NT2/D1 (cell line): ENCODE measurements at places on chromosomes 2 and 18.

DNA sequence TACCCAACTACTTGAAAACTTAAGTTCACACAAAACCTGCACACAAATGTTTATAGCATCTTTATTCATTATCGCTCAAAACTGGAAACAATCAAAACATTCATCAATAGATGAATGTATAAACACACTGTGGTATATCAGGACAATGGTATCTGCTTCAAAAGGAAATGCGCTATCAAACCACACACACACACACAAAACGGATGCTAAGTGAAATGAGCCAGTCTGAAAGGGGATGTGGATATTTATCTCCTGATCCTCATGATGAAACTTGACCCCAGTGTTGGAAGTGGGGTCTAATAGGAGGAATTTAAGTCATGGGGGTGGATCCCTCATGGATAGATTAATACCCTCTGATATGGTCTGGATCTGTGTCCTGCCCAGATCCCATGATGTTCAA is 22.0 kb downstream of the PDCL3 start:
- DNase-seq = no peak

GRCh38 chr2:213150315-213151097 is 906 bp downstream of the IKZF2 start:
- DNase-seq = no peak

- DNase-seq = no peak
These were observed 66.3 kb downstream of the MYCN start for GRCh38 chr2:16006537-16007166.

GRCh38 chr2:9937968-9938367 is 13.5 kb upstream of the GRHL1 start:
- DNase-seq = no peak

GRCh38 chr2:101030866-101031554 is 28.9 kb downstream of the RPL31 start:
- DNase-seq = no peak

- DNase-seq = no peak
These were observed 43.2 kb downstream of the CCDC138 start for GRCh38 chr2:108829578-108830310.

GRCh38 chr18:76315722-76316230 is 179.3 kb downstream of the ZNF516 start:
- no peak for DNase-seq

DNA sequence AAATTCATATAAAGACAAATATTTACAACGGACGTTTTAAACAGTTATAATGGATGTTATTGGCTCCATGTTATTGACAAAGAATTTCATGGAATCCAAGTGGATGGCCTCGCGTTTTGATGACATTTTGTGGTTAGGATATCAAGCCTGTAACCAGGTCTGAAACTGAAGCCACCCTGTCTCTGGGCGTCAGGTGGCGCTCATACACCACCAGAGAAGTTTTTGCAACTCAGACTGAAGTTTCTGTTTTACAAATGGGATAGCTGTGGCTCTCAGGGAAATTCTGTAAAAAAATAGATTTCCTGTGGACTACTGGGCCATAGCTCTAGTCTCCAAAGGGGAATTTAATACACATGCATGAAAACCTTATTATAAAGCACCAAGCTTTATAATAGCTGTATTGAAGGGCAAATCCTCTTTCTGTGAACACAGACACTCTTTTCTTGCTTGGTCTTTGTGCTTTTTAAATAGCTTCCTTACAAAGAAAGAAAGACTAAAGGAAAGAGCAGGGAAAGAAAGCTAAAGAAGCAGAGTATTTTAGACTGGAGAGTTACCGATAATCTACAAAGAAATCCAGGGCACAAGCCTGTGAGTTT is 86.7 kb downstream of the C18orf54 start:
- DNase-seq = peak; percentile 48

DNA sequence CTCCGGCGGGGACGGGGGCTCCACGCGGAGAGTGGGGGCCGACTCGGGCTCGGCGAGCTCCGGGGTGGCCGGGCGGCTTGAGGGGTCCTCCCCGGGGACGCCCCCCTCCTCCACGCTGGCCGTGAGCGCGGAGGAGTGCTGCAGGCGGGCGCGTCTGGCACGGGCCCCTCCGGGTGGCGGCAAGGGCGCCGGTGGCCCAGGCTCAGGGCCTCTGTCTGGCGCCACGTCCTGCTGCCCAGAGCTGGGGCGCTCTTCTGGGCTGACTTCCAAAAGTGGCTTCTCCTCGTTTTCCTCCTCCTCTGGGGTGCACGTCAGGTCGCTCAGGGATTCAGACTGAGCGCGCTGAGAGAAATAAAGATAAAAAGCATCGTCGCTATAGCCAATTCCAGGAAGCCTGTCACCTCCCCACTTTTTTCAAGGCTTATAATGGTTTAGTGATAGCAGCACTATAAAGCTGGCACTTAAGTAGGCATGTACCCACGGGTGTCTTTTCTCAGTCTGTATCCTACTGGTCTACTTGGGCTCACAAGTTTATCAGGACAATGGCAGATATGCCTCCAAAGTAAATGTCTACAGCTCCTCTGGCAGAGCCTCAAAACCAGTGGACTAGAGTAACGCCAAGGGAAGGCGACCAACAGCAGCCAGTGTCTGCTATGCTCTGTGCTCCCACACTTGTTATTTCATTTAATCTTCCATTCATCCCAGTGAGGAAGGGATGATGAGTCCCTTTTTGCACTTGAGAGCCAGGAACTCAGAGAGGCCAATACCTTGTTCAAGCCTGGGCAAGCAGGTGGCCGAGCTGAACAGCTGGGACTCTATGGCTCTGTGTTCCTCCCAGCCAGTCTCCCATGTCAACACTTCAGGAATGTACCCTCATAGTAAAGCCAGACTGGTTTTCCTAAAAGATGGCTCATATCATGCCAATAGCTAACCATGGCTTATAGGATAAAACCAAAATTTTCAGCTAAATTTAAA is 92.6 kb upstream of the MGAT4A start:
- no peak for DNase-seq

DNA sequence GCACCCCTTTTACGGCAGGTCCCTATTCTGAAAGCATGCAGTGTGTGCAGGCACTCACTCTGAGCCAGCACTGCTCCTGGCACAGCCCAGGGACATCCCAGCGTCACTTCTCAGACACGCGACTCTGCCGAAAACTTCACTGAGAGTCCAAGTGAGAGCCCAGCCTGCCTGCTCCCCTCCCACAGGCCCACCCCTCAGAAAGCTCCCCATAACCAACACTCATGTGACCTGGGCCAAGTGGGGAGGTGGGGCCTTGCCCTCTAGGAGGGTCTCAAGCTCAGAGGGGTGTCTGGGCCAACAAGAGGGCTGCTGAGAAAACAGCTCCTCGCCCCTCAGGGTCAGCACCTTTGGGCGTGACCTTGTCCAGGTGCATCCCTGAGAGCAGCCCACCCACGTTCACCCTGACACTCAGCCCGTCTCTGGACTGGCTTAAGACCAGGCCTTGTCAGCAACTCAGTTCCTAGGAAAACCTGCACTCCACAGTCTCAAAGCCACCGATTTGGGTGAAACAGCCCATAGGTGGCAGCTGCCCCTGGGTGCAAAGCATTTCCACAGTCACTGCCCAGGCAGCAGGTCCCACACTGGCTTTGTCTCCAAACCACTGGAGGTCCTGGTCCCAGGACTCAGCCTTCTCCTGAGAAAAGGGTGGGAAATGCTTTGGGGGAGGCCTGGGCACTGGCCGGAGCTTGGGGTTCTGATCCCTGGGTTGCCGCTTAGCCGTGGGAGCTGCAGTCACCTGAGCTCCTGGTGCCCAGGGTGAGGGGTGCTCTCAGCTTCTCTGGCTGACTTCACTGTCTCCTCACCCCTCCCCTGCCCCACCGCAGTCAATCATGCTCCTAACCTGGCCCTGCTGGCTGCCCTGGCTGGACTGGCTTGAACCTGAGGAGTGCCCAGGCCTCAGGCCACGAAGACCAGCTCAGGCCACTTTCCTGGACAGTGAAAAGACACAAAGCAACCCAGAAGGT is 209.6 kb downstream of the HDAC4 start:
- DNase-seq = no peak

- DNase-seq = no peak
These were observed 26.8 kb downstream of the MSH2 start for GRCh38 chr2:47429795-47430194.

GRCh38 chr2:110678457-110679336 is 834 bp upstream of the BUB1 start:
- no peak for DNase-seq

GRCh38 chr18:79855147-79855933 is 57.6 kb downstream of the KCNG2 start:
- no peak for DNase-seq

GRCh38 chr2:11389551-11390398 is 45.3 kb upstream of the ROCK2 start:
- no peak for DNase-seq

DNA sequence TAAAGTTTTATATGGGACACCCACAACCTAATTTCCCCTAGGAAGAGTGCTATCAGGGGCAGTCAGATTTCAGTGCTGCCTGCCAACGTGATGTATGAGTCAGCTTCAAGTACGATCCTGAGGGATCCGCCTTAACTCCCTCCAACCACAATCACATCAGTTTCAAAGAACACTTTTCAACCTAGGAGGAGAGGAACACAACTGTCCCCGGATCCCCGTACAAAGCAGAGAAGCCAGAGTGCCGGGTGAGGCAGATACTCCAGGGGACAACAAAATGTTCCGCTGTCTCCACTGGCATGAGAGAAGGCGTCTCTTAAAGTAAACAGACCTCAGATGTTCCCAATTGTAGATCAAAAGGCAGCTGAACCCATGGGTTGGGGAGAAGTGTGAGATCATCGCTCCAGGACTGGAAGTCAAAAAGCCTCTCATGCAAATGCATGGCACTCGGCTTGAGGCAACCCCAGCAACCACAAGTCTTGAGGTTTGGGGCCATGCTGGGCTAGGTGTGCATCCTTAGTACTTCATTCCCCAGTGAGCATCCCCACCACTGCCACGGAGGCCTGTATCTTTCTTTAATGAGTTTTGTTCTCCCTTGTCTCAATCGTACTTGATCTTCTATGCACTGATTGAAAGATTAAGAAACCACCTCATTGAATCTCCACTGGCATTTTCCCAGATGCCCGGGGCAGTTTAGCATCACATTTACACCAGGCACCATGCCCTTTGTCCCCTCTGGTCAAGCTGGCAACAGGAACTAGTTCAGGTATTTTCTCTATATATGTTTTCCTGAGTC is 91.0 kb upstream of the CCBE1 start:
- DNase-seq = peak; percentile 3

- DNase-seq = no peak
These were observed 46.4 kb upstream of the CDH20 start for GRCh38 chr18:61286867-61287266.

DNA sequence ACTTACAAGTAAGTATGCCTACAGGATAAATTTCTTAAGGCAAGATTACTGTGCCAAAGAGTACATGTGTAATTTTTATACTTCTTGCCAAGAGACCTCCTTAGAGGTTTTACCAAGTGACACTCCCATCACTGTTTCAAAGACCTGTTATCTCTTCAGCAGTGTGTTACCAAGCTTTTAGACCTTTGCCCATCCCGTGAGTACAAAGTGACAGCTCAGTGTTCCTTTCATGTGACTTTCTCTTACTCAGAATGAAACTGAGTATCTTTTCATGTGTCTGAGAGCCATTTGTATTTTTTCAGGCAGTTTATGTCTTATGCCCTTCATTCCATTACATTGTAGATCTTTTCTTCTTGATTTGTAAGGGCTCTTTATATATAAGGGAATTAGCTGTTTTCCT is 287.5 kb upstream of the SALL3 start:
- no peak for DNase-seq

- no peak for DNase-seq
These were observed 93.7 kb upstream of the DNMT3A start for GRCh38 chr2:25435421-25435820.

- DNase-seq = no peak
These were observed 79.3 kb downstream of the NRXN1 start for GRCh38 chr2:50952596-50952995.

GRCh38 chr2:165924946-165925345 is 28.6 kb downstream of the TTC21B start:
- DNase-seq = no peak

- peak; percentile 69 for DNase-seq
These were observed at the start of gene INPP4A for GRCh38 chr2:98444436-98445176. Gene INPP4A (plus strand): TSS chr2:98444858. CDS start chr2:98520049, 75,191 bp downstream.

DNA sequence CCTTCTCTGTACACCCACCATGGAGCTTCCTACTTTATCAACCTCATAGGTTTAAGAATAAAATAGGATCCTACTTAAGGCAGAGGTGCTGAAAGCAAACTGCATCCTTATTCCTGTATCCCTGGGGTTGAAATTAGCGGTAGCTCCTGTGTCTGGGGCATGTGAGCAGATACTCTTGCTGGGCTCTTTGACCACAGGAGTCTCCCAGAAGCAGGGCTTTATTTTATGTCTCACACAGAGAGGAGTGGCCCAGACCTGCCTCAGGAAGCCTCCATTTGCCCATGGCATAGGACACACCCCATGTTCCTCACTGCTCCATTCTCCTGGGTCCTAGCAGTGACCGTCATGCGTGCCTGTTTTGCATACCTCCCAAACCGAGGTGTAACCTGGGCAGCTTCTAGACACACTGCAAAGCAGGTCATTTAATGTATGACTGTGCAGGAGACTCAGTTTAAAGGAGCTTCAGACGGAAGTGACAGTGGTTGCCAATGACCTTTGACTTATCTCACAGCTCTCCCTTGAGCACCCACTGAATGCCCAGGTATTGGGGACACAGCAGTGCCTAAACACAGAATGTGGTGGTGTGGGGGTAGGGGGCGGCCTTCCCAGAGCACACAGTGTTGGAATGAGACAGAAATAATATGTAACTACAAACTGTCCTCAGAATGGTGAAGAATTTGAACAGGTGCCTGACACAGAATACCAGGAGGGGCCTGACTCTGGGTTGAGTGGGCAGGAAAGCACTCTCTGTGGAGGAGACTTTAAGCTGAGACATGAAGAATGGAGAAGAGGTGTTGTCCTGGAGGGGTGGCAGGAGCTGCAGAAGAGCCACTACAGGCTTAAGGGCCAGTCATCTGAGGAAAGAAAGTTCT is 3.7 kb downstream of the TMEM37 start:
- no peak for DNase-seq

GRCh38 chr2:232539298-232540231 is at the start of gene CHRNG:
Gene CHRNG (plus strand): TSS chr2:232539692. CDS start chr2:232539748, 56 bp downstream.
- no peak for DNase-seq

DNA sequence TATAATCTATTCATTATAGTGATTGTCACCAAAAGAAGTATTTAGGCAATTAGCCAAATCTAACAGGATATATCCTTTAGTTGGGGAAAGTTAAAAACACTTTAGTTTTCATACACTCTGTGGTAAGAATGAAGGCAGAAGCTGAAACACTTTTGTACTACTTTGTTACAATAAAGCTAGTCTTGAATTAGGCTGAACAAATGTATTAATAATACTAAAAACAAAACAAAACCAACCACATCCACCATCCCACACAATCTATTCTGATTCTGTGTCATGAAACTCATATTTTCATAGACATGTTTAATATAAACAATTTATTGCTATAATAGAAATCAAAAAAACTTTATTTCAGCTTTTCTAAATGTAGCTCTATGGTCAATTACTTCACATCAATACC is 508.8 kb downstream of the ZEB2 start:
- DNase-seq = no peak

DNA sequence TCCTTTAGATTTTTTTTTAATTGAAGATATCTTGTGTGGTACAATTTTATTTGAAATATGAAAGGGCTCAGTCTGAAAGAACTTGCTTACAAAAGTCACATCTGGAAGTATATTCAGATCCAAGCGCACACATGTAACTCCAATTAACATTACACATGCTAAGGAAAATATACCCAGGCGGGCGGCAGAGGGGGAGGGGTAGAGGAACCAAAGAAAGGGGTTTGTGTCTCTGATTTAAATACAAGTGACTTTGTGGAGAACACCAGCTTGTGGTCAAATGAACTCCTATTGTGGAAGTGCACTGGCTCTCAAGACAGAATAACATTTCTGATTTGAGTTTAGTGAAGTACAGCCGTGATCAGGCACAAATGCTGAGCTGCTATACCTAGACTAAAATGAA is 280.2 kb upstream of the SOX11 start:
- DNase-seq = no peak
